CD4-positive, alpha-beta T cell treated with Interleukin-1 beta for 1 hour (primary cell): ENCODE measurements at places on chromosomes 13 and 19.

GRCh38 chr19:6213696-6214641 lies 65.8 kb downstream of the MLLT1 start:
- no peak for DNase-seq

GRCh38 chr19:35545001-35545854 lies at the start of gene TMEM147:
TMEM147 (plus strand) TSS chr19:35545626; CDS start chr19:35545740, 114 bp downstream.
- peak; percentile 83 for DNase-seq

DNA sequence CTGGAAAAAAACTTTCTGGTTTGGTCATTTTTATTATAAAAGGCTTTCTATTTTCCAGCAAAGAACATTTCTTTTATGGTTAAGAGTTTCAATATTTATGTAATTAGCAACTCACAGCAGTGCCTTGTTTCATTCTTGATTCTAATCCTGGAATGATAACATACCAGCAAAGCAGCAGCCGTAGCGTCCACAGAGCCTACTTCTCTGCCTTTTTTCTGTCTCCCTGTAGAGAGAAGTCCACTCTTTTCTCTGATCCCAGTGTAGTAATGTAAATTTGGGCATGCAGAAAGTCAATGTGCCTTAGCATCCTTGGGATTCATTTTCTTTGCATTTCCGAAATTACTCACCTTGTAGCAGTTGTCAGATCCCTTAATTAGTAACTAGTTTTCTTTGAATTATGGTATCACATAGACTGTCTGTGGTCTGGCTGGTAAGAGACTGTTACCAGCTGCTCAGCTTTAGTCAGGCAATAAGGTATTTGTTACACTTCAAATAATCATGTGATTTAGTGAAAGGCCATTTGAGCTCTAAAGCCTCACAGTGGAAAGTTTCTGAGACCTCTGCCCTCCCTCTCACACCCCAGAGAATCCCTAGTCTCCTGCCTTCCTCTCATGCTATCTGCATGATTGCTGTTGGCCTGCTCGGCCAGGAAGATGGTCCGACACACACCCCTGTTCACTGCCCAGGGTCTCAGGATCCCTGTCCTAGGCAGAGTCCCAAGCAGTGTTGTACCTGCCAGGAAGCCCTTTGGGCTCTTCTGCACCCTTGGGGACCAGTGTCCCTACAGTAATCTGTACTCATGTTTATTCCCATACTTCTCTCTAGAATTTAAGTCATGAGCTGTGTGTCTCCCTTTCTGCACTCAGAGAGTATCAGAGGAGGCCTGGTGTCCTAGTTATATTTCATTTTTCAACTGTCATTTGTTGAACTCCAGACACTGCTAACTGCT lies 86.3 kb downstream of the LRCH1 start:
- no peak for DNase-seq

- no peak for DNase-seq
These were observed 9.2 kb upstream of the GNA11 start for GRCh38 chr19:3084943-3085342.

DNA sequence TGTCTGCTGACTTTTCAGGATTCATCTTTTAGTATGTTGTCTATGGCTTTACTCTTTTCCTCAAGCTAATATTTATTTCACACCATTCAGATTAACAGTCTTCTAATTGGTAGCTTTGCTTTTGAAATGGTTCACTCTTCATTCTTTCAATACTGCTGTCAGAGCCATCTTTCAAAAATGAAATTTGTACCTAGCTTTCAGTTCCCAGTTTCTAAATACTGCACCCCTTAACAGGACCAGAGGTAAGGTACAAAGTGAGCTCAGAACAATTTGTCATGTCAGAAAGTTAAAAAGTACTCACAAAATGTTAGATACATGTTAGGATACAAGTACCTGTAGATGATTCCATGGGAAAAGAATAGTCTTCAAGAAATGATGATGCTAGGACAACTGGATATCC lies 83.0 kb downstream of the FNDC3A start:
- no peak for DNase-seq
